ENCODE measurements at places on chromosomes 2 and 18. TPM values are rescaled to one million over a fixed set of nuclear protein-coding genes. Genes with fewer than 3 reads are reported as not detected.

The PARD3B gene
- total RNA-seq = 0.46 TPM

The ZBTB7C gene
- total RNA-seq = not detected

The PLB1 gene
- total RNA-seq = 0.87 TPM

The CCDC85A gene
- total RNA-seq = not detected

The RAD51AP2 gene
- total RNA-seq = not detected

The LIPG gene
- total RNA-seq = 0.79 TPM

The KCTD1 gene
- 3.2 TPM for total RNA-seq

The RUFY4 gene
- 1.7 TPM for total RNA-seq

The EGR4 gene
- 0.18 TPM for total RNA-seq

The XIRP2 gene
- not detected for total RNA-seq

The ARHGAP15 gene
- 64.3 TPM for total RNA-seq

Measured in activated CD4-positive, alpha-beta T cell treated with anti-CD3 and anti-CD28 coated beads for 36 hours (primary cell).